ENCODE measurements at places on chromosomes 16 and 17.

DNA sequence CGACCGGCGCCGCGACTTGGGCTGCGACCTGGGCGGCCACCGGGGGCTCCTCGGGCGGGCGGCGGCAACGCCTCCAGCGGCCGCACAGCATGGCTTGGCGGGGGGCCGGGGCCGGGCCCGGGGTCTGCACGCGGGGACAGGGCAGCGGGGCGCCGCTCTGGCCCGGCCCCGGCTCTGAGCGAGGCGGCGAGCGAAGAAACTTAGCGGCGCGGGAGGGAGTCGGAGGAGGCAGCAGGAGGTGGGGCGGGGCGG lies at the start of gene PLCD3:
Gene PLCD3, minus strand, starts transcription at position 196 of the 252 bp plus-strand sequence. Its CDS starts 105 bp downstream, at position 91.
- no peak for DNase-seq
- no peaks in the 10 kb centered on the region for H3K27me3 ChIP-seq
- peak within 1 kb of the TSS; percentile 99 for H3K27ac ChIP-seq
- no peaks in the 10 kb centered on the region for H3K36me3 ChIP-seq
- peaks cover 77% of the 10 kb centered on the region for H3K4me1 ChIP-seq

GRCh38 chr17:32828822-32829221 lies 48.1 kb downstream of the MYO1D start:
- no peak for DNase-seq
- peak overlapping the region; percentile 55 for H3K27ac ChIP-seq
- no peaks in the 10 kb centered on the region for H3K36me3 ChIP-seq
- H3K27me3 ChIP-seq, result no peaks in the 10 kb centered on the region
- no peak overlapping the region for H3K4me3 ChIP-seq

DNA sequence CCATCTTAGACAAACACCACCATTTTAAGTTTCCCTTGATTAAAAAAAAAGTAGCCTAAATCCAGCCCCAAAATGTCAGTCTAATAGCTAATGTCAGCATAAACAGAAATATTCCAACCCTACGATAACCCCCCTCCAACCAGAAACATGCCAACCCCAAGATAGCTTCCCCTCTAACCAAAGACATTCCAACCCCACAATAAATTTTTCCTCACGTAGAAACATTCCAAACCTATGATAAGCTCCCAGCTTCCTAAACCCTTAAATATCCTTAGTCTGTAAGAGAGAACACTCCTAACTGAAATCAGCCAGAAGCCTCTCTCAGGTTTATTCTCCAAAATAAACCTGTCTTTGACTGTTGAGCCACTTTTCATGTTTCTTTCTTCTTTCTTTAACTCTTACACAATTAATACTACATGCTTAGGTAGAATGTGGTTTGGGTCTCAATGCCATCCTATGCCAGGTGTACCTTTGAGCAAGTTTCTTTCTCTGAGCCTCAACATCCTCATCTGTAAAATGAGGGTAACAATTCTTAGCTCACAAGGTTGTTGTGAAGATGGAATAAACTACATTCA lies 10.5 kb upstream of the KRT38 start:
- peaks cover 96% of the 10 kb centered on the region for H3K27me3 ChIP-seq
- H3K27ac ChIP-seq, result no peak overlapping the region
- no peaks in the 10 kb centered on the region for H3K4me1 ChIP-seq
- no peak for DNase-seq

DNA sequence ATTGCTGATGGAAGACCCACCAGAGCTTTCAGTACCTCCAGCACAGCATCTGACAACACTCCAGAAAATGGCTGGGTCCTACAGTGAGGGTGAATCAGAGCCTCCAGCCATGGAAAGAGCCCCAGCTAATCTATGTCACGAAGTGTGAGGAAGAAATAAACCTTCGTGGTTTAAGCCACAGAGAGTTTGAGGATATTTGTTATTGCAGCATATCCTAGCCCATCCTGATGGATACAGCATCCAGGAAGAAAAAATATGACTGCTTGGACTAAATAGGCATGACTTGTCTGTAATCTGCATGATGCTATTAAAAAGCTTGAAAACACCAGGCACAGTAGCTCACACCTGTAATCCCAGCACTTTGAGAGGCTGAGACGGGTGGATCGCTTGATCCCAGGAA lies 13.3 kb upstream of the CCL17 start:
- no peaks in the 10 kb centered on the region for H3K36me3 ChIP-seq
- no peaks in the 10 kb centered on the region for H3K27me3 ChIP-seq
- H3K4me1 ChIP-seq, result peaks cover 44% of the 10 kb centered on the region
- H3K4me3 ChIP-seq, result no peak overlapping the region

DNA sequence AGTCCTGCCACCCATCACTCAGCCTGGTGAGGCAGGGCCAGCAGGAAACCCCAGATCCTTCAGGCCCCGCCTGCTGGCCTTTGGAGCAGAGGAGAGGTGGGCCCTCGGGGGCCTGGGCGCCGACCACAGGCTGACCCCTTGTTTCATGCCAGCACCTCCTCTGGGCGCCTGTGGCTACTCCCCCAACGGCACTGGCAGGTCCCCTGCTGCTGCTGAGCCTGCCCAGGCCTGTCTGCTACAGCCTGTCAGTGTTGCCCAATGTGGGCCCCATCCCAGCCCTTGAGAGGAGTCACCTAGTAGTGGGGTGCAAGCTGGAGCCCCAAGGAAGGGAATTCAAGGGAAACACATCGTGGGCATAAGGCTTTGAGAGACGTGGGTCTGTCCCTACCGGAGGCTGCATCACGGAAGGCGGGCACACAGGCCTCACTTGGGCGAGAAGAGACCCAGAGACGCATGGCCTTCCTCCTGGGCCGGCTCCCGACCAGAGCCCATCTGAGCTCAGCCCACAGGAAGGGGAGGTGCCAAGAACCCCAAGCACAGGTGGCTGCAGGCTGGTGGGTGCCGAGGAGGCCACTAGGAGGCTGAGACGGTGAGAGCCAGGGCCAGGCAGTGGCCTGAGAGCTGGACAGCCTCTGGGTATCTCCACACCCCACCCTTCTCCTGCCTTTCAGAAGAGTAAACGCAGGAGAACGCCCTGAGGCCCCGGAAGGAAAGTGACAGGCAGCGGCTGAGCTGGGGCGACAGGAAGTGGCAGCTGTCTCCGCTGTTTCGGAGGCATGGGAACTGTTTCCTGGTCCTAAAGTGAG lies 8.0 kb upstream of the FASN start:
- H3K27ac ChIP-seq, result peak overlapping the region; percentile 76
- no peak for DNase-seq
- H3K27me3 ChIP-seq, result no peaks in the 10 kb centered on the region
- peaks cover 36% of the 10 kb centered on the region for H3K4me1 ChIP-seq

DNA sequence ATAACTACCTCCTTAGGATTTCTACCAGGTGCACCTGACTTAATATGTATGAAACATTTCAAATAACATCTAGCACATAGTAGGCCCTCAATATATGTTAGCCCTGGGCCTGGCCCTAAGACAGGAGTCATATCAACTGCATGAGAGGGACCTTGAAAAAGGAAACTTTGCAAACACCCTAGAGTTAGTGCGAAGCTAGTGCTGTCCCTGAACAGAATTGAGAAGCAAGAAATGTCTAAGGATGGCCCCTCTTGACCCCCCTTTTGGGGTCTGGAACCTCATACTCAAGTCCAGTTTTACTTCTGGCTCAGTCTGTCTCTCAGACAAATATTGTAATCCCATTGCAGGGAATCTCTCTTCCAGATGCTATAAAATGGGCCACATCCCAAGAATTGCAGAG lies 80.5 kb downstream of the CBLN1 start:
- H3K27me3 ChIP-seq, result peaks cover 58% of the 10 kb centered on the region
- H3K27ac ChIP-seq, result no peak overlapping the region
- H3K36me3 ChIP-seq, result no peaks in the 10 kb centered on the region
- no peak overlapping the region for H3K4me3 ChIP-seq
